ENCODE measurements at places on chromosomes 16 and 17. TPM values are rescaled to one million over a fixed set of nuclear protein-coding genes. Genes with fewer than 3 reads are reported as not detected.

SPDYE4 gene
- total RNA-seq: not detected

SPNS2 gene
- total RNA-seq: not detected

CBX8 gene
- total RNA-seq: 5.5 TPM

C17orf50 gene
- not detected for total RNA-seq

DNA sequence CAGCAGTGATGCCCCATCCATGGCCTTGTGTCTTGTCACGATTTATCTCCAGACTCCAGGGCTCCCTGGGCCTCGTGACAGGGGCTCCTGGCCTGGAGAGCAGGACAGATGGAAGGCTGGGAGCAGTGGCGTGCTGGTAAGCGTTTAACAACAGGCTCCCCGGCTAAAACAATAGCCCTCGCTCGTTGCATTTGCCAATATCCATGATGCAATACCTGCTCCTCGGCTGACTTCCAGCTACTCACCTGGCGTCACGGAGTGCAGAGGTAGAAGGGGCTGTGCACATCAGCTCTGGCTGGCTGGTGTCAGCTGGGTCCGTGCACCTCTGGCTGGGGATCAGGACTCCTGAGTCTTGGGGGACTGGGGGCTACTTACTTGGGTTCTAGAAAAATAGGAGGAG, 1.5 kb upstream of the BICDL2 start:
- ATAC-seq: no peak

GRCh38 chr17:19306160-19307111, 56.1 kb downstream of the B9D1 start:
- peak; percentile 96 for ATAC-seq

GRCh38 chr16:30414159-30414558, 6.8 kb downstream of the ZNF771 start:
- ATAC-seq: no peak

DNA sequence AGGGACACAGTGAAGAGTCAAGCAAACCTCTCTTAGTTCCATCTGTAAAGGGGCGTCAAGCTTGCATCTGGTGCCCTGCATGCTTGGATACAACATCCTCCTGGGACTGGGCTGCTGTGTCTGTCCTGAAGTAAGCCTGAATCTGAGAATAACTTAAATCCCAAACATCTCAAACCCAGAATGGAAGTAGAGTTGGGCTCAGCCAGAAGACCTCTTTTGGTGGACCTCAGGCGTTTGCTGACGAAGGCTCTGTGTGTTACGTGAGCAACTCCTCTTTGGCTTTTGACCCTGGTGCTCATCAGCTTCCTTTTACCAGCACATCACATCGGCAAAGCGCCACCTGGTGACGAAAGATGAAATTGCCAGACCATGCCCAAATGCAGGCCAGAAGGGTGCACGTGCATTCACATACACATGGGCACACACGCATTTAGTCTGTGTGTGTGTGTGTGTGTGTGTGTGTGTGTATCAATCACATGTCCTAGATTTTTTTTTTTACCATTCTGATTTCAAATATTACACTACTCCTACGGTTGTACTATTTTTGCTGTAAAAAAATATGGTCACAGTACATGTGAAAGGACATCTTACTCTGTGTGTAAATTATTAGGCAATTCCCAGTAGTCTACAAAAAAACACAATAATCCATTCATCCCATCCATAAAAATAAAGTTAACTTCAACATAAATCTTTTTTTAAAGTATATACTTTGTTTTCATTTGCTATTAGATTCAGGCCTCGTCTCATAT, 41.1 kb upstream of the FOXJ1 start:
- peak; percentile 77 for ATAC-seq

- ATAC-seq: no peak
Observed at GRCh38 chr16:9465161-9465560, 373.7 kb downstream of the HAPSTR1 start.

- no peak for ATAC-seq
Observed at GRCh38 chr16:59046335-59046734, 312.2 kb upstream of the GOT2 start.

GRCh38 chr17:2251098-2251497, 52.5 kb downstream of the SMG6 start:
- no peak for ATAC-seq

DNA sequence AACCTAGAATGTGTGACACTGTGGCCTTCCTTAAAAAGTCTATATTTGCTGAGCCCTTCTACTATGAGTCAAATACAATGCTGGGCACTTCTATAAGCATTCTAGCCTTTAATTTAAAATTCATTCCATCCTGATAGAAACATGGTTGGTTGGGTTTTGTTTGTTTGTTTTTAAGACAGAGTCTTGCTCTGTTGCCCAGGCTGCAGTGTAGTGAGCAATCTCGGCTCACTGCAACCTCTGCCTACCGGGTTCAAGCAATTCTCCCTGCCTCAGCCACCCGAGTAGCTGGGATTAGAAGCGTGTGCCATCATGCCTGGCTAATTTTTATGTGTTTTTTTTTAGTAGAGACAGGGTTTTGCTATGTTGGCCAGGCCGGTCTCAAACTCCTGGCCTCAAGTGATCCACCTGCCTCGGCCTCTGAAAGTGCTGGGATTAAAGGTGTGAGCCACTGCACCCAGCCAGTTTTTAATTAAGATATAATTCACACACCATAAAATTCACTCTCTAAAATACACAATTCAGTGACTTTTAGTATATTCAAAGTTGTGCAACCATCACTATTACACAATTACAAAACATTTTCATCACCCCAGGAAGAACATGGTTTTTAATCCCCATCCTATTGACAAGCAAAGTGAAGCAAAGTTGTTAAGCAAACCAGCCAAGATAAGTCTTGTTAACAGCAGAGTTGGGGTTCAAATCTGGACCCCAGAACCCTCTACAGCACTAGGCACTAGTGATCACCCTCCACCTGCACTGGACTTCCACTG, 42.8 kb downstream of the CMTM4 start:
- ATAC-seq: no peak

DNA sequence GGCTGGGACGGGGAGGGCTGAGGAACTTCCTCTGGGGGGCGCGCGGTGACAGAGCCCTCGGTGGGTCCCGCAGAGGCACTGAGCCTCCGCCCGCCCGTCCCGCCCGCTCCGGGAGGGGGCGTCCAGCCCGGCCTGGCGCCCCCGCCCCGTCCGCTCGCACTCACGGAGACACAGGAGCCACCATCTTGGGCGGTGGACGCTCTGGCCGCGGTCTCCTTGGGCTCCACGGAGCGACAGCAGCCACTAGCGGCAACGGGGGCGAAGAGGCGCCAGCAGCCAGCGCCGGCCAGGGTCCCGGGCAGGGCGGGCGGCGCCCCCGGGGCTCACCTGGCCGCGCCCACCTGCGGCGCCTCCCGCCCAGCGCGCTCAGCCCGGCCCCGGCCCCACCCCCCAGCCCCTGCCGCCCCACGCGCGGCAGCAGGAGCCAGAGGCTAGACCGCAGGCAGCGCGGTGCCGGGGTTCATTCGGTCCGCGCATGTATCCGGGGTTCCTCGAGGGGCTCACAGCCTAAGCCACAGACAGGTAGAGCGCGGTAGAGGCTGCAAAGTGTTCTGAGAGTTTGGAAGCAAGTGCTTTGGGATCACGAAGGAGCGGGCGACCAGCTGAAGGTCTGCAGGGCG, at the start of gene C17orf113:
C17orf113 (minus strand) TSS at position 209 of the 620 bp plus-strand sequence. CDS start 7,225 bp downstream, outside the sequence.
- ATAC-seq: peak; percentile 79

DNA sequence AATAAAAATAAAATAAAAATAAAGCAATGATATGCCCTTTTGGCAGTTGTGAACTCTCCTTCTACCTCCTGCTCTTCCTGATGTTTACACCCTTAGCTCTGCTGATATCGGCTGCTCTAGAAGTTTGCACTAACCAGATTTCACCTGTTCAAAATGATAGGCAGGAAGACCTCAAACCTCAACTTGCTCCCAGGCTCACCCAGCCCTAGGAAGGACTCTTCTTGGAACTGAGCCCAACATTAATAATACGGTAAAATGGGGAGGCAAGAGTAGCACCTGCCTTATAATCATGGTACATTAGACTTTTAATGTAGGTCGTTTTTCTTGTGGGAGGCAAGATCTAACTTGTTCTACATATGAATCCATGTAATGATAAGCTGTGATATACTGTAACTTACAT, 61.2 kb upstream of the MED13 start:
- no peak for ATAC-seq

- no peak for ATAC-seq
Observed at GRCh38 chr16:59759296-59759695, 1025.2 kb upstream of the GOT2 start.

GRCh38 chr17:74474043-74474792, 7.8 kb downstream of the CD300A start:
- no peak for ATAC-seq

GRCh38 chr17:55303701-55304145, 39.0 kb downstream of the HLF start:
- ATAC-seq: peak; percentile 87

GRCh38 chr17:59972778-59973177, 8.2 kb upstream of the RNFT1 start:
- ATAC-seq: no peak

DNA sequence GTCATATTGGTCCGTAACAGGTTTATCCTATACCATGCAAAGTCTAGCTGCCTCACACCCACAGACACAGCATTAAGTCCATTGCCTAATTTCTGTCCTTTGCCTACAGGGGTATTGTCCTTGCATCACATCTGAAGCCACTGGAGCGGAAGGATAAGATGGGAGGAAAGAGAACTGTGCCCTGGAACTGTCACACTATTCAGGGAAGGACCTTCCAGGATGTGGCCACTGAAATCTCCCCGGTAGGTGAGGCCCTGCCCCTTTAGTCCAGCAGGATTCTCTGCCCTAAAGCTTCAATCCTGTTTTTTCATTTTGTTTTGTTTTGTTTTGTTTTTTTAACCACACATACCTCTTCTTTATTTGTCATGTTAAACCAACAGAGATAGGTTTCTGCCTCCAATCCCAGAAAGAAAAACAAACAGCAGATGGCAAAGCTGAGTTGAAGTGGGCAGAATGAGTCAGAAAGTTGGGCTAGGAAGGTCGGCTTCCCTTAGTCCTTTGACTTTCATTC, 2.2 kb upstream of the EFTUD2 start:
- ATAC-seq: no peak

GRCh38 chr17:32323811-32324491, 18.0 kb downstream of the C17orf75 start:
- peak; percentile 77 for ATAC-seq

DNA sequence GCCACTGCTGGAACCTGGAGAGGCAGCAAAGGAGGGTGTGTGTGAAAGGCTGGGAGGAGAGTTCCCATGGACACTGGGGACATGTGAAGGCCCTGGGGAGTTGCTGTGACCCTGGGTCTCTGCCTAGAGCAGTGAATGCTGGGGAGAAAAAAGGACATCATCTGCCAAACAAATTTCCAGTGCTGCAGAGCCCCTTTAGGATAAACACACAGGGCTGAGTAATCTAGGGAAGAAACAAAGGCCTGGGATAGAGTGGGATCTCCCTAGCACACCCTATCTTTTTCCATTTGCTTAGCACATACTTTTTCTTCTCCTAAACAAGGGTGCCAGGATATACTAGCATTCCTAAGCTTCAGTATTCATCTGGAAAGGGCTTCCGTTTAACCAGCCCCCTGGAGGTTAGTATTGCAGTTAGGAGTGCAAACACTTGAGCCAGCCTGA, 3.3 kb upstream of the HIGD1B start:
- ATAC-seq: no peak

GRCh38 chr16:86133847-86134375, 234.9 kb downstream of the IRF8 start:
- no peak for ATAC-seq

Data from activated T-helper 17 cell treated with anti-CD3 and anti-CD28 coated beads, Interleukin-2, amount 50 U/mL, for 72 hours (primary cell).